ENCODE measurements at places on chromosomes 7 and 10.

GRCh38 chr7:138755331-138755747 is 42.5 kb upstream of the TMEM213 start:
- no peak for DNase-seq

GRCh38 chr10:64458306-64458705 is 937.1 kb downstream of the REEP3 start:
- no peak for DNase-seq

- DNase-seq = peak; percentile 41
Measured at GRCh38 chr10:72525277-72525676, 100.6 kb downstream of the MICU1 start.

- DNase-seq = no peak
Measured at GRCh38 chr7:77245015-77245755, 45.6 kb upstream of the FGL2 start.

DNA sequence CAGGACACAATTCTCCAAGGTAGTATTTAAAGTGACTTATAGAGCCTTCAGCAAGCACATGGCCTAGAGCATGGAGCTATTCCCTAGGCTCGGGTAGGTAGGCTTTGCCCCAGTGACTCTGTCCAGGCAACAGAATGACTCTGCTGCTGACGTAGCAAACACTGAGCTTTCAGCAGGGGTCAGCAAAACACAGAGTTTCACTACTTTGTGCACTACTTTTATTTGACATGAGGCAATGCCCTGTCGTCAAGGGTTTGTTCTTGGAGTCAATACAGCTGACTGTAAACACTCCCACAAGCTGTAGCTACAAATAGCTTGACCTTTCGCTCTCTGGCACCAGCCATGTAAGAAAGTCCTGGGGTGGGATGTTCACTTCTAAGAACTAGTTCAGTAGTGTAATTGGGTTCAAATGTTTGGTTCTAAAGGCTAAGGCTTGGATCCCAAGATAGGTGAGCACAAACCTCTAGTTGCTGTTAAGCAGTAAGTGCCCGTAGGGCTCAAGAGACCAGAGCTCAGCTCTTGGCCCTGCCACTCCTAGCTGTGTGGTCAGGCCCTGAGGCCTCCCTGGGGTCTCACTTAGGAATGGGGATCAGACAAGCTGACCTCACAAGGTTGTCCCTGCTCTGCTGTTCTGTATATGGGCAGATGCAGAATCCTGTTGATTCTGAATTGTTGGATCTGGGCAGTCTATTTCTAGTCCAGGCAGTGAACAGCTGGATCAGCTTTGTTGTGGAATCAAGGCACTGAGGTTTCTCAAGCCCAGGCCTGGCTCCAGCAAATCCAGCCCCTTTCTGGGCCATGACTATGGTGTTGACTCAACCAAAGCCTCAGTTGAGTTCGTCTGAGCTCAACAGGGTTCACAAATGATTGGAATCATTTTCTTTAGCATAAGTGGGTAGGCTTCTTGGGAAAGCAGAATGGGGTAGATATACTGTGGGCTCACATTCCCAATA is 10.7 kb downstream of the NODAL start:
- DNase-seq = no peak

DNA sequence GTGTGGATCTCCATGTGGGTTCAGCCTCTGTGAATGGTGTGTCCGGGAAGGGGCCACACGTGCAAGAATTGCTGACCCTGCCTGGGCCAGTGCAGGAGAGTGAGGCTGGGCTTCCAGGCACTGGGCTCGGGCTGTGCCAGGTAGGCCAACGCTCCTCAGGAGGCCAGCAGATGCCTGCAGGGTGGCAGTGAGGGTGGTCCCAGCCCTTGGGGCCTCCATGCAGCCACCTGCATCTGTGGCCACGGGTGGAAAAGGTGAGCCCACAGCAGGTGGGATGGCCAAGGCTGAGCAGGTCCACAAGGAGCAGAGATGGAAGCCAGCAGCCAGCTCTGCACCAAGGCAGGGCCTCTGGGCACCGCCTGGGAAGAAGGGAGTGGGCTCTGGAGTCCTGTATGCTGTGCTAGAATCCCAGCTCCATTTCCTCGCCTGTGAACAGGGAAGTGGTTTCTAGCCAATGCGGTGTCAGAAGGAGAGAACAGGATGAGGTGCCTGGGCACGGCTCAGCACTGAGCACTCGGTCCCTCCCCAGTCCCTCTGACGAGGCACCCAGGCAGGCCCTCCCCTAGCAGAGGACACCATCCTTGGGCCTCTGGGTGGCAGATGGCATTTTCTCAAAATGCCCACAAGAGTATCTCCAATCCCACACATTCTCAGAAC is 31.1 kb upstream of the RET start:
- no peak for DNase-seq

- no peak for DNase-seq
Measured at GRCh38 chr10:60872451-60872850, 71.5 kb downstream of the RHOBTB1 start.

GRCh38 chr7:6307762-6308161 is 35.3 kb upstream of the CYTH3 start:
- DNase-seq = no peak

DNA sequence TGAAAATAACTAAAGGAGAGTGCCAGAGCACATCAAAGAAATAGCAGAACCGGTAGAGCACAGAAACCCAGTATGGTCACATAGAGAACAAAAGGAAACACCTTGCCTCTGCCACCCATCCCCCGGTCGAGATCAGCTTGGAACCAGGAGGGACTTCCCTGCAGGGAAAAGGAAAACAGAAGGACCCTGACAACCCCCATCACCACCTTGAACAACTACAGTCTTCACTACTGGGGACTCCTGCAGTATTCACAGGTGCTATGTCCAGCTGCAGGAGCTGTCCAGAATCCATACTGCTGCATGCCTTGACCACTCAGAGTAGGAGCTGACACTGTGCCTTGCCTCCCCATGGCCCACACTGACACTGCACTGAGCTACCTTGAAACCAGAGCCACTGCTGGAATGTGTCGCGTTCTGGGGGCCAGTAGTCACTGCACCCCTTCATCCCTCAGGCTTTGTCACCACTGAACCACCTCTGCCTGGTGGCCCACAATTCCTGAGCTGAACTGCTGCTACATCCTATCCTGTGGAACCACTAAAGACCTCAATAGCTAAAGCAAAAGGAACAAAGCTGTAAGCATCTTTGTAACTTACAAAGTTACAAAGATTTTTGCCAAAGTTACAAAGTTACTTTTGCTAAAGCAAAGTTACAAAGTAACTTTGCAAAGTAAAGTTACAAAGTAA is 66.8 kb downstream of the TRIL start:
- DNase-seq = no peak

DNA sequence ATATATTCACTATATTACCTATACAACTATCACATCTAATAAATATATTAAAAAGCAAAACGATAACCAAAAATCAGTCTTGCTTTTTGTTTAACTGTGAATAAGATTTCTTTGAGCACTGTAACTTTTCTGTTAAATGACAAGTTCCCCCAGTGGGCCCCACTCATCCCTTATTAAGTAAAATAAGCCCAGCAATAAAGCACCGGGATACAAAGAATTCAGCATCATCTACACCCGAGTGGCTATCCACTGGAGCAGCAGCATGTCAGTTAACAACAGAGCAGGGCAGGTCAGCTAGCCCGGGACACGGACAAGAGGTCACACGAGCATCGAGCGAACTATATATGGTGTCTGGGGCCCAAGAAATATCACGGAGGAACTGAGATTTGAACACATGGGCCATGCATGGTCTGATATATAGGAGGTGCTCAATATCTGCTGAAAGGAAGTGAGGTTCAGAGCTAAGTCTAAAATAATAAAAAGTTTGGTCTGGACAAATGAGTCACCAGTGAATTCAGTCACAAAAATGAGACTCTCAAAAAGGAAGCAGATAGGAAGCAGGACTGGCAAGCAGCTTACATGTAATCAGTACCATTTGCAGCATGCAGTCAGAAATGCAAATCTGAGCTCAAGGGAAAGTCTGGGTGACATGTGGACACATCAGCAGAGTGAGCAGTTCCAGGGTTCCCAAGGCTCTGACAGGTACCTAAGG is 4.1 kb downstream of the ERCC6 start:
- peak; percentile 68 for DNase-seq

Measured in fibroblast of skin of abdomen (primary cell).